ENCODE measurements at places on chromosomes 16 and 17.

DNA sequence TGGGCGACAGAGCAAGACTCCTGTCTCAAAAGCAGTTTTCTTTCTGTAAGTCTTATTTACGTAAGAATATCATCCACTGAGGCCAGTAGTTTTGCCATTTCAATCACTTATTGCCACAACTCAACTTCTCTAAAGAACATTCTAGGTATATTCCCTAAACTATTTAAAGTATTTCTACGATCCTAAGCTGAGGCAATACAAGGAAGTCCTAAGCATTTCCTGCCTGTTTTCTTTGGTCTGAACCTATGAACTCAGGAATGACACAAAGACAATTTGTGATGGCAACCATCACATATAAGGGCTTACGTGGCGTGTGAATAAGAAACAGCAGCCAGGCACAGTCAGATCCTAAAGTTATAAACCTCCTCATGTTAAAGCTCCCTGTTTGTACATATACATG lies 14.2 kb downstream of the USP36 start:
- DNase-seq, result no peak

- no peak for DNase-seq
Measured at GRCh38 chr17:80327518-80327917, 66.9 kb downstream of the RNF213 start.

GRCh38 chr17:7262935-7263800 lies 890 bp upstream of the CLDN7 start:
- no peak for DNase-seq

DNA sequence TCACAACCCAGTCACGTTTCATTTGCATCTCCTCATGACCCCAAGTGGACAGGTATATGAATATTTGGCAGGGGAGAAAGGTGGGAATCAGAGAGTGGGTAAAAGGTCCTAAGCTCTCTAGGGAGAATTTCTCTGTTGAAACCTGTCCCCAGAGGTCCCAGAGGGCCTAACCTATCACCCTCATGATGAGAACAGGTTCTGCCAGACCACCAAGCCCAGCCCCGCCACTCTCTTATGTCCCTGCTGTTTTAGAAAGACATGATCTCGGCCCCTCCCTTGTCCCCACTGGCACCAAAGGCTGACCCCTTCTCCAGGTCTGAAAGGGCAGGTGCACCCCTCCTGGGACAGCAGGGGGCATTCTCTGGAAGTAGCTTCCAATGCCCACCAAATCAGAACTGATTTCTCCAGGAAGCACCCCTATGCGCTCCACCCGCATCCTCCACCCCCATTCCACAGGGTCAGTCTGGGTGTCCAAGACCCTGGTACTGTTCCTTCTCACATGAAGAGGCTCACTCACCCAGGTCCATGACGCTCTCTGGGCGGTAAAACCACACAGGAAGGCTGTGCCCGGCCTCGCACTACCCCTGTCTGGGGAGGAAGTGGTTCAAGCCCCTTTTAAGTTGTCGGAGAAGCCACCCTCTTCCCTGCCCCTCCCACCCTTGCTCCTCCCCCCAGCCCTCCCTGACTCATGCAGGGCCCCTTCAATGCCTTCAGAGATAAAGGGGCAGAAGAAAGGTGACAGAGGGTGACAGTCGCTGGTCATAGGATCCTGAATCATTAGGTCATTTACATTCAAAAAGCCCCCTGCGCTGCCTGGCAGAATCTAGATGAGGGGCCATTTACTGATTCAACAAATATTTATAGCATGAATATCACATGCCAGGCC lies at the start of gene CCR7:
Gene CCR7, minus strand, starts transcription at position 590 of the 886 bp plus-strand sequence. Its CDS starts 63 bp downstream, at position 527.
- DNase-seq, result no peak

DNA sequence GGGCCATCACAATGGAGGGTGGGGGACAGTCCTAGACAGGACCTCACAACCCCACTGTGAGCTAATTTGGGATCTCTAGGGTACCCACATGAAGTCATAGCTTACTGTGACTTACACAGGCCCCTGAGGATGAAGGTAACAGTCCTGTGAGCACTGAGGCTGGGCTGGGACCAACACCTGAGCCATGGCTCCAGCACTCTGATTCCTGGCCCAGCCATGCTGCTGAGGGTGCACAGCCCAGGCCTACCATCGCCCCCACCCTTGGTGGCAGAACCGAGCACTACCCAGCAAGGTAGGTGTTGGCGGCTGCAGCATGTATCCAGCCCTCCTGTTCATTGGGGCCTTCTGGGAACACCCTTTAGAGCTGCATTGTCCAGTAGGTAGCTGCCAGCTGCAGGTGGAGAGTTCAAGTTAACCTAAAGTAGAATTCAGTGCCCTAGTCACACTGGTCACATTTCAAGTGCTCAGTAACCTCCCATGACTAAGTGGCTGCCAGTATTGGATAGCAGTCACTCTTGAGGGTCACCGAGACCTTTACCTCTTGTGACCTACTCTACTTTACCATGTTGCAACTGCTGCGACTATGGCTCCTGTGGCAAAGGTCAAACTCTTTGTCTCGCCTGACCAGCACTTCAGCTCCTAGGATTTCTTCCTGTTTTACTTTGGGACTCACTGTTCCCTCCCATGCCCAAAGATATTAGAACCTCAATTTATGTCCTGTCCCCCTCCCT lies 11.6 kb downstream of the AKAP1 start:
- no peak for DNase-seq

GRCh38 chr17:73363442-73364154 lies 51.8 kb upstream of the CDC42EP4 start:
- DNase-seq, result no peak

DNA sequence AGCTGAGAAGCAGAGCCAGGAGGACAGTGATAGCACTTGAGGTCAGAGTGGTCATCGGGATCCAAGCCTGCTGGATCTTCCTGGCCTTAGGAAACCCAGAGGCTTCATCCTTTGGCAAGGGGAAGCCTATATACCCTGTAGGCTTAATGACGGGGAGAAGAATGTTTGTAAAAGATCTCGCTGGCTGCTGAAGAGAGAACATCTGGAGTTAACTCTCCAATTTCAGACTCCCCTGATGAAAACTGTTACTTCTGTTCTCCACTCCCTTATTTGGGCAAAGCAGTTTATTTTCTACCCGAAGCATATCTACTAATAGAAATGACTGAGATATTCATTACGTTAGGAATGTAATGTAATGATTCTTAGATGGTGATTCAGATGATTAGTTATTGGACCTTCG lies 487.0 kb downstream of the CDH13 start:
- DNase-seq, result no peak

GRCh38 chr17:68422821-68423220 lies 34.5 kb downstream of the WIPI1 start:
- no peak for DNase-seq

- no peak for DNase-seq
Measured at GRCh38 chr17:50774225-50774803, 7.0 kb upstream of the ANKRD40CL start.

DNA sequence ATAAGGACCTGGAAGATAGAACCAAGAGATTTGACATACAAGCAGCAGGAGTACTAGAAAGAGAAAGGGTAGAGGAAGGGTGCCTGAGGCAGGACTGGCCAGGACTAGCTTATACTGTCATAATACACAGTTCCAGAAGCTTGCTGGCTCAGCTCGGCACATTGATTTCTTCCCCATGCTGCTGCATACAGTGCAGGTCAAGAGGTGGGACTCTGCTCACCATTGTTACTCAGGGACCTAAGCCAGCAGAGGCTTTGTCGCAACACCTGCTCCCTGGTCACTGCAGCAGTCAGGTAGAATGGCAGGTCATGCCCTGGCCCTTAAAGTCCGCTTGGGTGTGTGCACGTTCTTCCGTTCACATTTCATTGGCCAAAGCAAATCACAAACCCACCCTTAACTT lies 32.8 kb downstream of the LDHD start:
- DNase-seq, result no peak

DNA sequence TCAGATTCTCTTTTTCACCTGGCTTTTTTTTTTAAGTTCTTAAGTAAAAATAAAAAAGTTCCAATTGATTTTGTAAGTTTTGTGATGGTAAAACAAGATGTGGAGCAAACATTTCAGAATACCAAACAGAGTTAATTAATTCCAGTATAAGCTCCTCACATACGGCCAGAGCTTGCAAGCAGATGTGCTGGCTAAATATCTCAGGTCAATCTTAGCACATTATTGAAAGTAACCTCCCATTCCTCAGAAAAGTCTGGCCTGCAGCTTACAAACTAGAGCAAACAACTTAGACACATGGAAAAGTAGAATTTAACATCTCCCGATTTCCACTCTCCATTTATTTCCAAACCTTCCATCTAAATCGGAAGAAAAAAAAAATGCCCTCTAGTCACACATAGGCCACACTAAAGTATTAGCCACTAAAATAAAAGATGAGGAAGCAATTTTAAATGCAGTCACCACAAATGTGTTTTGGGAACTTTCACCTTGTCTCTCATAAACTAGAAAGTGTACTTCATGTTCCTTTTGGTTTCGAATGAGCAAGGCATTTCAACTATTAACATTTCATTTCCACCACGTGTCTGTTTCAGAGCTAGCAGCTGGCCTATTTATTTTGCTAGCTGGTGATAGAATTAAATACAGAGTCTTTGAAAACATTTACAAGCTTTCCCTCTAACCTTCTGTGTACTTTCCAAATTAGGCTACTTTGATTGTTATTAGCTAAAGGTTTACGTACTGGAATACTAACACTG lies 143.3 kb downstream of the STX8 start:
- DNase-seq, result no peak

GRCh38 chr17:32341857-32342602 lies at the start of gene C17orf75:
TSS of gene C17orf75 (minus strand) at chr17:32342173. CDS start at chr17:32342139, 34 bp downstream.
- peak; percentile 66 for DNase-seq

DNA sequence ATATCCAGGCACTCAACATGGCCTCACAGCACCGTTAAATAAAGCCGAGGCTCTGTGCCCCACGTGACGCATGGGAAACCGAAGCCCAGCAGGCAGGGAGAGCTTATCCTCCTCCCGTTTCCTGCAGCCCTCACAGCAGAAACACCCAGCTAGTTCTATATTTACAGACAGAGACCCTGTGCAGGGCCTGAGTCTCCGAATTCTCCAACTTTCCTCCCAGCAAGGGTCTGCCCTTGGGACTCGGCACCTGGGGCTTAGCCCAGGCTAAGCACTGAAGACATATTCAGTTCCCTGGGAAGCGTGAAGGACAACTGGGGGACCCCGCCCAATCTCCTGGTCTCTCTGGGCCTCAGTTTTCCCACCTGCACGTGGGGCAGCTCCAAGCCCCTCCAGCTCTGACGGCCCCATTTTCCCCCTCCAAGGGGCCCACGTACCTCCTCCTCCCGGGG lies 29.2 kb downstream of the TRPV3 start:
- no peak for DNase-seq

- no peak for DNase-seq
Measured at GRCh38 chr17:954431-955164, 25.0 kb downstream of the NXN start.

DNA sequence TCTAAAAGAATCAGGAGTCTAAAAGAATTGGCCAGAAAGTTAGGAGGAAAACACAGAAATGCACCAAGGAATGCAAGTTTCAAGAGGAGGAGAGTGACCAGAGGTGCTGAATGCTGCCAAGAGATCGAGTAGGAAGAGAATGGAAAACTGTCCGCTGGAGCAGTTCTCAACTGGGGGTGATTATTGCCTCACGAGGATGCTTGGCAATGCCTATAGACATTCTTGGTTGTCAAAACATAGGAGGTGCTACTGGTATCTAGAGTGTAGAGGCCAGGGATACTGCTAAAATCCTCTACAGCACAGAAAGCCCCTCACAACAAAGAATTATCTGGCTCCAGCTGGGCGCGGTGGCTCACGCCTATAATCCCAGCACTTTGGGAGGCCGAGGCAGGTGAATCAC lies 82.1 kb upstream of the NOL11 start:
- no peak for DNase-seq

DNA sequence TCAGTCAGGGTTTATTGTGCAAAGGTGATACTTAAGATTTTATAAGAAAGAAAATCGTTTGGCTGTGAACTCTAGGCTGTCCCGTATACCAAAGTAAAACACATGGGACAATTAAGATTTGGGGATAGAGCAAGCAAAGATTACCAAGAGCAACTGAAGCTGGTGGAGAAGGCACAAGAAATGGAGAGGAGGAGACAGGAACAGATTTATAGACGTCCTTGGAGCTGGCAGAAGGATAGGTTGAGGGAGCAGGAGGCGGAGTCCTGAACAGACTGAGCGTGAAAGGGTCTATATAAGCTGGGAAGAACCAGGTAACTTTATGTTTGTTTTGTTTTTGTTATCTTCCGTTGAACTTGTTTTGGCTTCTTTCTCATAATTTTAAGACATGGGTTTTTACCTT lies 3.8 kb downstream of the TNRC6C start:
- DNase-seq, result no peak

- DNase-seq, result no peak
Measured at GRCh38 chr17:81922566-81923301, 4.8 kb upstream of the SIRT7 start.

DNA sequence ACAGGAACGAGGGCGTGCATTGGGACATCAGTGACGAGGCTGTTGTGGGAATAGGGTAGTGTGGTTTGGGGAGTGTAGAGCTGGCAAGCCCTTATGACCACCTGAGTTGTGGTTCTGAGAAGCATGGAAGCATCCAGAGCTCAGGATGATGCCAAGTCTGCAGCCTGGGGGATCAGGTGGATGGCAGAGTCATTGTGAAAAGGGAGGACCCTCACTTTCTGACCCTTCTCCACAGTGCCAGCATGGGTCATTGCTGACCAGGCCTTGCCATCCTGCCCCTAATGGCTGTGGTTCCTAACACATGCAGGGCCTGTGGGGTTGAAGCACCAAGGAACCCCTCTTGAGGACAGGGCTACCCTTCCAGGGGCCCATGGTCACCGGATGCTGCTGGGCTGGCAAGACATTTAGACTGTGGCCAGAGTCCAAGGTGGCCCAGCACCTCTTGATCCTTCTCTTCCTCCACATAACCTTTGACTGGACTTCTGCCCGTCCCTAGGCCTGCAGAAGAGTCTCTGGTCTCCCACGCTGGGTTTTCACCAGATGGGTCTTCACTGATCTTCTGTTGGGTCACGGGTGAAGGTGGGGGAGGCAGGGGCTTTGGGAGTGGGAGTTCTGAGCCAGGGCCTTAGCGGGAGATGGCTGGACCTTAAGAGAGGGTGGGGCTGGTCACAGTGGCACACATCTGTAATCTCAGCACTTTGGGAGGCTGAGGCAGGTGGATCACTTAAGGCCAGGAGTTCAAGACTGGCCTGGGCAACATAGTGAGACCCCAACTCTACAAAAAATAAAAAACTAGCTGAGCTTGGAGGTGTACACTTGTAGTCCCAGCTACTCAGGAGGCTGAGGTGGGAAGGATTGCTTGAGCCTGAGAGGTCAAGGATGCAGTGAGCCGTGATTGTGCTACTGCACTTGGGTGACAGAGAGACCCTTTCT lies 2.0 kb upstream of the PLA2G15 start:
- no peak for DNase-seq

DNA sequence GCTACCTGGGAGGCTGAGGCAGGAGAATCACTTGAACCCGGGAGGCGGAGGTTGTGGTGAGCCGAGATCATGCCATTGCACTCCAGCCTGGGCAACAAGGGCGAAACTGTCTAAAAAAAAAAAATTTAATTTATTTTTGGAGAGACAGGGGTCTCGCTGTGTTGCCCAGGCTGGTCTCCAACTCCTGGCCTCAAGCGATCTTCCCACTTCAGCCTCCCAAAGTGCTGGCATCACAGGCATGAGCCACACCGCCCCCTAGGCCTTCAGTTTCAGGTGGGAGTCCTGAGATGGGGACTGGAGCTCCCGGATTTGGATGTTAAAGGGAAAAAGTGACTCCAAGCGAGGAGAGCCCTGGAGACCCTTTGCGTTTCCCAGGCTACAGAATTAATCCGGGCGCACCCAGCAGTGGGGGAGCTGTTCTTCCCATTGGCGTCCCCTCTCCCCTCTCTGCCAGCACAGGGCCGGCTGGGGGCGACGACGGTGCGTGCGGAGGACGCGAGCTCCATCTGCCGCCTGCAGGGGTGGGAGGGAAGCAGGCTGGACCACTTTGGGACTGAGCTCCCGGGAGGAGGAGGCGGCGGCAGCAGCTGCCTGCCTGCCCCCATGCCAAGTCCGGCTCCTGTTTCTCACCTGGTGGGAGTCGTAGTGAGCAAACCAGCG lies 49.3 kb upstream of the USP7 start:
- no peak for DNase-seq
